Stimulated activated CD4-positive, alpha-beta T cell treated with anti-CD3 and anti-CD28 coated beads, Interleukin-1b, Interleukin-23, amount 100 ng/mL, for 1 hour (primary cell): ENCODE measurements at places on chromosomes 3 and 15.

DNA sequence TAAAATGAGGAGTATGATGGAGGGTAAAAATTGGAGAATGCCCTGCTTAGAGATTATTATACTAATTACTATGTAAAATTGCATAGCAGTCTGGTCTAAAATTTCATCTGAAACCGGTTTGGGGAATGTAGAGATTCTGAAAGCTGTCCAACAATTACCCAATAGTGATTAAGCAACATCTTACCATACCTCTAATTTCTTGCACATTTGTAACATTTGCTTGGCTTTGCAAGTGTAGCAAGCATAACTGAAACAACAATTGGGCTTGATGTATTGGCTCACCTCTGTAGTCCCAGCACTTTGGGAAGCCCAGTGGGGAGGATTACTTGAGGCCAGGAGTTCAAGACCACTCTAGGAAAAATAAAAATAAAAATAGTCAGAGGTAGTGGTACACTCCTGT, 17.4 kb downstream of the AADACL2 start:
- DNase-seq: no peak

GRCh38 chr15:30954674-30955073, 36.8 kb downstream of the MTMR10 start:
- no peak for DNase-seq

GRCh38 chr15:80747317-80748053, 31.7 kb upstream of the CEMIP start:
- DNase-seq: no peak

GRCh38 chr3:137219801-137220445, 262.1 kb downstream of the IL20RB start:
- DNase-seq: no peak
